Fibroblast of skin of scalp (primary cell): ENCODE measurements at places on chromosomes 6 and 20.

DNA sequence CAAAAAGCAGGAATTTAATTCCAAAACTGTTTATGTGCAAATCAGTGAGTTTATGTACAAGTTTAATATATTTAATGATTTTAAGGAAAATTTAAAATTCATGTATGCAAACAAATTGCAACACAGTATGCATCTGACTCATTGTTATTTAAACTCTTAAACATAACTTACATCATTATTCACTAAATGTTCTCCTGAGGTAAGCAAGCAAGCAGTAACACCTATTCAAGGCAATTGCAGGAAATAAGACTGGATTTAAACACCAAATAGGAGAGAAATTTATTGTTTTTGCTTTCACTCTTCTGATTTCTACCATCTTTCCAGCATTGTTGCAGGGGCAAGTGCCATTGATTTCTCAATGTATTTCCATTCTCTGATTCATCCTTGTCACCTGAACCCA is 239.5 kb downstream of the TFAP2A start:
- no peak for DNase-seq

- no peak for DNase-seq
Measured at GRCh38 chr6:81682235-81682795, 70.2 kb downstream of the TENT5A start.

DNA sequence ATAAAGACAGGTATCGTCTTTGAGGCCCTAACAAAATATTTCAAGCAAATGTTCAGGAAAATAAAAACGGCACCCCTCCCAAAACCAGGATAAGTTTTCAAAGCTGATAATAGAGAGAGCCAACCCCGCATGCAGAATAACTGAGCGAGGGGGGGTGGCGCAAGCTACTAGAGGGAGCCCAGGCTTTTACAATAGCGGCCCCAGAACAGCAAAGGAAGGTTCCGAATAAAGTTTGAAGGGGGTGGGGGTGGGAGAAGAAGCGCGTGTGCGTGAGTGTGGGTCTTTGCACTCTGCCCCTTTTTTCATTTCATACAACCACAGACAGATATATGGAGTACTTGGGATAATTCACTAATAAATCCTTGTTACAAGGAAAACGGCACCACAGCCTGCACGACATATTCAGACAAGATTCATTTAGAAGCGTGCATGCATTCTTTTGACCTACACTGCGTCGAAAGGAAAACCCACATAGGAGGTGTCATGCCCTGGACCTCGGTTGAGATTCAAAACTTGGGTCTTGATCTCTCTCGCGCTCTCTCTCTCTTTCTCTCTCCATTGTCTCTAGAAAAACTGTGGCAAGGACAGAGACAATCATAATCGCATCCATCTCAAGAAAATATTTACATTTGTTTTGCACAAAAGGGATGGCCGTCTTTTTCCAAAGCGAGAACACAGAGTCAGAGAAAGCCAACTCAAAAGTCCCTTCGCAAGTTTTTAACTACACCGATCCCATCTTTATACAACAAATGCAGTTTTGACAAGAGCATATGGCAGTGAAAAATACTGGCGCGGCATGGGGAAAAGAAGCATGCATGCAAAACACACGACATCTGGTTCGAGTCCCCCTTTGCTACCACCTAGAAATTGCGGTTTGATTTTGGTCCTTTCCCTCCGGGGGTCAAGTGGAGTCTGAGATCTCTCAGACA is 1.6 kb downstream of the OLIG3 start:
- no peak for DNase-seq

DNA sequence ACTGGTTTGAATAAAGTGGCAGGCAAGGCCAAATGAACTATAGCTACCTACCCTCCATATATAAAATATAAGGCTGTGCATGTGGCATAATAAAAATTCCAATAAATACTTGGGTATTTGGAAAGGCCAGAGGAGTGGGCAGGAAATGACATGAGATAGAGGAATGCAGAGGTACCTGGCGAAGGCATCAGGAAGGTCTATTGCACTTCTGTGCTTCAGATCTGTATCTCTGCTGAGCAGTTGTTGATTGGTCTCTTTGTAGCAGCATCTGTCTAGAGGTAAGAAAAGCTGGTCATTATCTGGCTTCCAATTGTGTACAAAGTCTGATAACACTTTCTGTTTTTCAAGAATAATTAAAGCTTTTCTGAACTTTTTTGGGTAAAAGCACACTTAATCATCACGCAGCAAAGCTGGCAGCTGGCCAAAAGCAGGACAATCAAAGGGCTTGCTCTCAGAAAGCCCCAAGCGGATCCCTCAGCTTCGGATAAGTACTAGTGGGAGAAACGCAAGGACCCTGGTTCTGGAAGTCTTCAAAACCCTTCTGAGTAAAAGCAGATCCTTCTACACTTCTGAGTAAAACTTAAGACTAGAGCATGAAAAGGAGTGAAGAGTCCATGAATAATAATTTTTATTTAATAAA is 120.1 kb upstream of the TCF21 start:
- DNase-seq: no peak

GRCh38 chr6:123533862-123534648 is 102.7 kb downstream of the TRDN start:
- DNase-seq: no peak

DNA sequence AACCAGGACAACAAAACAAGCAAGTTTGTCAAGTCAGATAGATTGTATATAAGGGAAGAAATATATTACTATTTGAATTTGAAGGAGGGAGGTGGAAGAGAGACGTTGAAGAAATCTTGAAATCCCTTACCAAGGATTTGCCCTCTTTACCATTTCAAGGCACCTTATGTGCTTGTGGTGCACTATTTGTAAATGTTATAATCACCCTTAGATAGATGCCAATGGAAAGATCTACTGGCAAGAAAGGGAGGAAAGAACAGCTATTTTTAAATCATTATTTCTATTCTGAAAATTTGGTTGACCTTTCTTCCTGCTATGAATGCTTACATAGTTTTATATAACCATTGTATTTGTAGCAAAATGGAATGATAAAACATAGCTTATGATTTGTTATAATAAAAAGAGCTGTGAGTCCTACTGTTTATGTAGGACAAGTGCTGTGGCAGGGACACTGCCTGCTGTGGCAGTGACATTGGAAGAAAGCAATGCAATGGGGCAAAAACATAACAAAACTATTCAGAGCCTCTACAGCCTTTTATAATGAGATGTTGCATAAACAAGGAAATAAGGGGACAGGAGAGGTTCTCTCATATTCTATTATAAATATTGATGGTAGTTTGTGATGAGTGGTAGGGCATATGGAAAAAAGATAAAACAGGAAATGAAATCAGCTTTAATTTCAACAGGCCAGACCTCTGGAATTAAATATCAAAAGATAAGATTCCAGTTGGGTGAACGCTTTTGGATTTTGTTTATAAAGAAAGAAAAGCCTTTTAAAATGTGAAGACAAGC is 1145.2 kb upstream of the GJE1 start:
- no peak for DNase-seq

- no peak for DNase-seq
Measured at GRCh38 chr6:43180985-43181384, 1.0 kb upstream of the CUL9 start.

GRCh38 chr6:73696966-73697655 is 1.1 kb downstream of the CD109 start:
- DNase-seq: no peak

DNA sequence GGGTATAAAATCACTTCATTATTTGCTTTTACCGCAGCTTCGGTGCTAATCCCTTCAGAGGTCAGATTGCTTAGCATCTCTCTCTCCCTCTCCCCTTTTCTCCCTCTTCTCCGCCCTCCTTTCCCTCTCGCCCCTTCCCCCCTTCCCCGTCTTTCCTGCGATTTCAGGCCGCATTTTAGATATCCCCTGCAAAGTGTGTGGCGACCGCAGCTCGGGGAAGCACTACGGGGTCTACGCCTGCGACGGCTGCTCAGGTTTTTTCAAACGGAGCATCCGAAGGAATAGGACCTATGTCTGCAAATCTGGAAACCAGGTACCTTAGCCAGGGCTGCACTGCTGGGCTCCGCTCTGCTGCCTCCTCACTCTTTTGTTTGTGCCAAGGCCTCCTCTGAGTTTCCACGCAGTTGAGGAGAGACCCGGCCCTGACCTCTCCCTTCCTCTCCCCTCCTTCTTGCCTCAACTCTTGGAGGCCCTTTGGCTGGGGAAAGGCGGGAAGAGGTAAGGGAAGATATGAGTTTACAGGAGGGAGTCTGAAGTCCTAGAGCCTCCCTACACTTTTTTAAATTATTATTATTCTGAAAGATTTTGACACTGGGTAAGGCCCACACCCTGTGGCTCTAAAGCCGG is 5.6 kb downstream of the NR2E1 start:
- DNase-seq: no peak

GRCh38 chr6:73519926-73520687 is 725 bp downstream of the EEF1A1 start:
- DNase-seq: peak; percentile 84

DNA sequence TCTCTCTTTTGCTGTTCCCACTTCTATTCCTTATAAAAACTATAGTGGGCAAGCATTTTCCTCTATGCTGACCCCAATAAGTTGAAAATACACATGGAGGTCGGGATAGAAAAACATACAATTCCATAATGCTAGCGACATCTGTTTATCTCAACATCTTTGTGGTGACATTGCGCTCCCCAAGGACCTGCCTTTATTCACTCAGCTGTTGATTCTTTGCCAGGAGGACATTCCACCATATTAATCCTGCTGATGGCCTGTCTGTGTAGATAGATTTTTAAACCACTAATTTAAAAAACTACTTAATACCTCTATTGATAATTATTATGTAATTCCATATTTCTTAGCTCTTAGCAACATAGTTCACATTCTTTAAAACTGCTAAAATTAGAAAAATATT is 555.3 kb upstream of the MAP3K7 start:
- peak; percentile 1 for DNase-seq

DNA sequence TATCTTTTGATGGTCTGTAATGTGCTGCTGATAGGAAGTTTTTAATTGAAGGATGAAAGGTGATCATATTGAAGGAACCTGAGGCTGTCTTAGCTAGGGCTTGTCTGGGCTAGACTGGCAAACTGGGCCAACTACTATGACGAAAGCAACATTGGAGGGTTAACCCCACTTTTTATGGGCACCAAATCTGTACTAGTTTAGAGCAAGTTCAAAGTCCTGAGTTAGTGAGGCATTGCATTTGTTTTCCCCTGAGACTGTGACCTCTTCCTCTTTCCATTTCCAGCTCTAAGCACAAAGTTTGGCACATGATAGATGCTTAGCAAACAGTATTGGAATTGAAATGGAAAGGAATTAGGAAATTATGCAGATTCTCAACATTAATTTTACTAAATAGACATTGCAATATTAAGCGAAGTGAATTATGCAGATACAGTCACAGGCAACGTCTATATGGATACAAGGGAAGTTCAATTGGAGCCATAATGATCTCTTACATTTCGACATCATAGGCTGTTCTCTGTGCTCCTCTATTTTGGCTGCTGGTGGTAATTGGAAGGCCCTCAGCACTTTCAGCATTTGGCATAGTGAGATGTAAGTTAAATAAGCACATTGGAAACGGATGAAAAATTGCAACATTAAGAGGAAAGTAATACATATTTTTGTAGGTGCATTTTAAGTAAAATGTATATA is 22.2 kb downstream of the CEP57L1 start:
- no peak for DNase-seq

DNA sequence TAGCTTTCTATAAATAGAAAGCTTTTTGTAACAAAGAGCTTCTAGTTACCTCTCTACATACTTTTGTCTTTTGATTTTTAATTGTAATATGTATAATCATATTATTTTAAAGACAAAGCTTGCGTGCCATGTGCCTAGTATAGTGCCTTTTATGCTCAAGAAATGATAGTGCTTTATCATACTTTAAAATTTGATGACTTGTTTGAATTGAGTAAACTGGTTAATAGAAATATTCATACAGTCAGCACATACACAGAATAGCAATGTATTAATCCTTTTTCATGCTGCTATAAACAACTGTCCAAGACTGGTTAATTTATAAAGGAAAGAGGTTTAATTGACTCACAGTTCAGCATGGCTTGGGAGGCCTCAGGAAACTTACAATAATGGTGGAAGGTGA is 313.0 kb downstream of the FRK start:
- DNase-seq: no peak

GRCh38 chr6:29537714-29538403 is 21.7 kb downstream of the UBD start:
- no peak for DNase-seq

DNA sequence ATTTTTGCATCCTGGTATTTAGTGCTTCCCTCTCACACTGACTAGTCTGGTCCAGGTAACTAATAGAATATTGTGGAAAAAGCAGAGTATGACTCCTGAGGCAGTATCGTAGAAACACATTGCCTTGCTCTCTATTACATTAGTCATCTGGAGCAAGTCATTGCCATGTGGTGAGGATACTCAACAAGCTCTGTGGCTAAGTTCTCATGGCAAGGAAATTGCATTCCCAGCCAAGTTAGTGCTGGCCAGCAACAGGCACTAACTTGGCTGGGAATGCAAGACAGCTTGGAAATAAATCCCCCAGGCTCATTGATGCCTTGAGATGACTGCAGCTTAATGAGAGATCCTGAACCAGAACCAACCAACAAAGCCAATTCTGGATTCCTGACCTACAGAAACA is 39.7 kb upstream of the HTR1B start:
- DNase-seq: peak; percentile 4

- DNase-seq: peak; percentile 49
Measured at GRCh38 chr20:2521369-2522305, 12.9 kb upstream of the ZNF343 start.

DNA sequence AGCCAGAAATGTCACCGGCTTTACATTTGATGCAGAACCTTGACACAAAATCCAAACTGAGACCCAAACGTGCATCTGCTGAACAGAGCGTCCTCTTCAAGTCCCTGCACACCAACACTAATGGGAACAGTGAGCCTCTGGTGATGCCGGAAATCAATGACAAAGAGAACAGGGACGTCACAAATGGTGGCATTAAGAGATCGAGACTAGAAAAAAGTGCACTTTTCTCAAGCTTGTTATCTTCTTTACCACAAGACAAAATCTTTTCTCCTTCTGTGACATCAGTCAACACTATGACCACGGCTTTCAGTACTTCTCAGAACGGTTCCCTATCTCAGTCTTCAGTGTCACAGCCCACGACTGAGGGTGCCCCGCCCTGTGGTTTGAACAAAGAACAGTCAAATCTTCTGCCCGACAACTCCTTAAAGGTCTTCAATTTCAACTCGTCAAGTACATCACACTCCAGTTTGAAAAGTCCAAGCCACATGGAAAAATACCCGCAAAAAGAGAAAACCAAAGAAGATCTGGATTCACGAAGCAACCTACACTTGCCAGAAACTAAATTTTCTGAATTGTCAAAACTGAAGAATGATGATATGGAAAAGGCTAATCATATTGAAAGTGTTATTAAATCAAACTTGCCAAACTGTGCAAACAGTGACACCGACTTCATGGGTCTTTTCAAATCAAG is 108.4 kb downstream of the RTN4IP1 start:
- DNase-seq: no peak

GRCh38 chr6:14190191-14190928 is 72.8 kb downstream of the CD83 start:
- no peak for DNase-seq

DNA sequence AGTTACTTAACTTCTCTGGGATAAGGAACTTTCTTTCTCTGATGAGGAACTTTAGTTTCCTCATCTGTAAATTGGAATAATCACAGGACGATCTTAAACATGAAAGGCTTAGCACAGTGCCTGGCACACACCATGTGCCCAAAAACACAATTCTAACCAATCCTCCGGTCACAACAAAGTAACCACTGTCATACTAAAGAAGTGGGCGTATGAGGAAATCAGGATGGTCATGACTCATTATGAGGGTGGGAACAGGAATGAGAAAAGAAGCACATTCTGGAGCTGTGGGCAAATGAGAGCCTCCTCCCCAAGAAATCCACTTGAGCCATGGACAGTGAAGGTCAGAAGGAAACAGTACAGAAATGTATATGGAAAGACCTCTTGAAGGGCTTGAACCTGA is 82.9 kb downstream of the LRFN2 start:
- no peak for DNase-seq

GRCh38 chr6:132279592-132280139 is 121.6 kb downstream of the MOXD1 start:
- peak; percentile 70 for DNase-seq
